ENCODE measurements at places on chromosomes 1 and 21. TPM values are rescaled to one million over a fixed set of nuclear protein-coding genes. Genes with fewer than 3 reads are reported as not detected.

The RAB25 gene
- 221 TPM for total RNA-seq

- no peak for DNase-seq
- H3K27ac ChIP-seq: peak overlapping the region; percentile 43
- H3K4me3 ChIP-seq: no peak overlapping the region
- no peaks in the 10 kb centered on the region for H3K36me3 ChIP-seq
- peaks cover 65% of the 10 kb centered on the region for H3K4me1 ChIP-seq
These were observed 20.5 kb downstream of the RCSD1 start for GRCh38 chr1:167650269-167651160.

GRCh38 chr1:234230414-234230862, 142.8 kb upstream of the COA6 start:
- DNase-seq: no peak
- no peaks in the 10 kb centered on the region for H3K27me3 ChIP-seq
- no peak overlapping the region for H3K4me3 ChIP-seq
- no peak overlapping the region for H3K27ac ChIP-seq

GRCh38 chr1:153386500-153386901, 4.4 kb downstream of the S100A8 start:
- peaks cover 6% of the 10 kb centered on the region for H3K27me3 ChIP-seq
- no peak for DNase-seq
- no peak overlapping the region for H3K27ac ChIP-seq
- no peaks in the 10 kb centered on the region for H3K36me3 ChIP-seq

The SWT1 gene
- 10.3 TPM for total RNA-seq

DNA sequence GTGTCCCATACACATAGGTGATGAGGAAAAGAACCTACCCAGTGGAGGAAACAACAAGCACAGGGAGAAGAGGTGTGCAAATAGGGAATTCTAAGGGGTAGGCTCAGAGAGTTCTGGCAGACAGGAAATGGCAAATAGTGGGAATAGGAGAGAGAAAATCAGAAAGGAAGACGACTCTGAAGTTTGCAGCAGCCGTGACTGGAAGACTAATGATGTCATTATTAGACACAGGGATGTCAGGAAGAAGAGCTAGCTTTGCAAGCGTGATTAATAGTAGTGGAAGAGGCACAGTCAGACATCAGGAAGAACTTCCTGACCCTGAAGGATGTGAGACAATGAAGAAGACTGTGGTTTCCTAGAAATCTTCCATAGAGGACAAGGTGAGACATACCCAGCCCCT, 21.1 kb downstream of the DLGAP3 start:
- H3K27me3 ChIP-seq: peaks cover 25% of the 10 kb centered on the region
- no peak for DNase-seq
- no peak overlapping the region for H3K4me3 ChIP-seq
- H3K4me1 ChIP-seq: no peaks in the 10 kb centered on the region
- no peaks in the 10 kb centered on the region for H3K36me3 ChIP-seq

The EPHA2 gene
- total RNA-seq: 6.7 TPM

GRCh38 chr1:183871601-183872000, 66.7 kb downstream of the RGL1 start:
- DNase-seq: no peak
- no peak overlapping the region for H3K4me3 ChIP-seq
- peak overlapping the region; percentile 62 for H3K27ac ChIP-seq
- H3K27me3 ChIP-seq: no peaks in the 10 kb centered on the region
- peaks cover 1% of the 10 kb centered on the region for H3K36me3 ChIP-seq

GRCh38 chr21:32698971-32699693, 28.7 kb downstream of the SYNJ1 start:
- no peaks in the 10 kb centered on the region for H3K27me3 ChIP-seq
- peaks cover 12% of the 10 kb centered on the region for H3K36me3 ChIP-seq
- H3K4me1 ChIP-seq: no peaks in the 10 kb centered on the region
- no peak for DNase-seq
- H3K27ac ChIP-seq: no peak overlapping the region

The NBPF11 gene
- total RNA-seq: 37.9 TPM

The VWA5B1 gene
- not detected for total RNA-seq
